Activated T-helper 1 cell treated with anti-CD3 and anti-CD28 coated beads, Interleukin-2, amount 50 U/mL, for 16 hours (primary cell): ENCODE measurements at places on chromosomes 5 and 9.

DNA sequence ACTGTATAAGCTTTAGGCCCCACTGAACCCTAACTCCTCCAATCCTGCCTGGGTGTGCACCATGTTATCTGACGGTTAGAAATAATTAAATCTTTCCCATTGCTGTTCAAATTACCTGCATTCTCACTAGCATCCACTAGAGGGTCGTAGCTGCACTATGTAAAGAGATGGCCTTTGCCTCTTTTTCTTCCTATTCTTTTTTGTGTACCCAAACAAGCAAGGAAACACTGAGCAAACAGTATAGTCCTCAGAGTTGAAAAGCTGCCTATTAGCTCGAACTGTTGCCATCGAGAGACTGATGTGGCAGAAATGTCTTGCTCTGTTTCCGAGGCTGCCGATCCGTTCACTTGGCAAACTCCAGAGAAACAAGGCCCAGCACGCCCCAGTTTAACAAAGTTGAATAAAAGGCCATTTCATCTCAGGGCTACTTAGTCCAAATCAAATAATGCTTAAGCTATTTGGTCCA, 163.8 kb upstream of the TRPM3 start:
- no peak for DNase-seq

DNA sequence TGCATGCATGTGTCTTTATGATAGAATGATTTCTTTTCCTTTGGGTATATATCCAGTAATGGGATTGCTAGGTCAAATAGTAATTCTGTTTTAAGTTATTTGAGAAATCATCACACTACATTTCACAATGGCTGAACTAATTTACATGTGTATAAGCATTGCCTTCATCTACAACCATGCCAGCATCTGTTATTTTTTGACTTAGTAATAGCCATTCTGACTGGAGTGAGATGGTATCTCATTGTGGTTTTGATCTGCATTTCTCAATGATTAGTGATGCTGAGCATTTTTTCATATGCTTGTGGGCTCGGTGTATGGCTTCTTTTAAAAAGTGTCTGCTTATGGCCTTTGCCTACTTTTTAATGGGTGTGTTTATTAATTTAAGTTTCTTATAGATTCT, 102.3 kb upstream of the CCDC112 start:
- no peak for DNase-seq

- no peak for DNase-seq
Measured at GRCh38 chr9:116269250-116269649, 115.7 kb downstream of the PAPPA start.

GRCh38 chr9:26551451-26551850, 341.2 kb downstream of the CAAP1 start:
- DNase-seq: no peak

DNA sequence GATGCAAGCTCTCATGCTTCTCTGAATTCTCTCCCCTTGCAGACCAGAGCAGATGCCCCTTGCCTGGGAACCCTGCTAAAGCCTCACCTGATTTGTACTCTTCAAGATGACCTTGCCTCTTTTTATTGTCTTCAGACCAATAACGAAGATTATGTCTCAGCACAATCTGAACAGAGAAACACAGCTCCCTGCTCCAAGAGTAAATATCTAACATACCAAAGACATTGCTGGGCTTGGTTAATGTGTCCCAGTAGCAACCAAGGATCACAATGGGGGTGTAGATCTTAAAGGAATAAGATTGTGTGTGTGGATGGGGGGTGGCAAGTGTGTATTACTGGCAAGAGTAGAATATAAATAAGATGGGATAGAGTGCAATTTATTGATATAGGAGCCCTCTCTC, 67.6 kb upstream of the LHFPL2 start:
- no peak for DNase-seq
